Caco-2 (cell line): ENCODE measurements at places on chromosomes 12 and 14. TPM values are rescaled to one million over a fixed set of nuclear protein-coding genes. Genes with fewer than 3 reads are reported as not detected.

KRT7 gene
- 13.9 and 19.9 TPM in 2 replicates for total RNA-seq

CCND2 gene
- total RNA-seq: 113 and 145 TPM in 2 replicates

LRRC10 gene
- total RNA-seq: not detected in 2 replicates

SLC38A4 gene
- total RNA-seq: 16.0 and 20.1 TPM in 2 replicates

FOXJ2 gene
- 18.7 and 19.4 TPM in 2 replicates for total RNA-seq

GPD1 gene
- total RNA-seq: 1.5 and 1.9 TPM in 2 replicates

PDZRN4 gene
- total RNA-seq: not detected in 2 replicates

GRCh38 chr12:83767723-83768122, 1081.0 kb downstream of the TMTC2 start:
- DNase-seq: no peak

DNA sequence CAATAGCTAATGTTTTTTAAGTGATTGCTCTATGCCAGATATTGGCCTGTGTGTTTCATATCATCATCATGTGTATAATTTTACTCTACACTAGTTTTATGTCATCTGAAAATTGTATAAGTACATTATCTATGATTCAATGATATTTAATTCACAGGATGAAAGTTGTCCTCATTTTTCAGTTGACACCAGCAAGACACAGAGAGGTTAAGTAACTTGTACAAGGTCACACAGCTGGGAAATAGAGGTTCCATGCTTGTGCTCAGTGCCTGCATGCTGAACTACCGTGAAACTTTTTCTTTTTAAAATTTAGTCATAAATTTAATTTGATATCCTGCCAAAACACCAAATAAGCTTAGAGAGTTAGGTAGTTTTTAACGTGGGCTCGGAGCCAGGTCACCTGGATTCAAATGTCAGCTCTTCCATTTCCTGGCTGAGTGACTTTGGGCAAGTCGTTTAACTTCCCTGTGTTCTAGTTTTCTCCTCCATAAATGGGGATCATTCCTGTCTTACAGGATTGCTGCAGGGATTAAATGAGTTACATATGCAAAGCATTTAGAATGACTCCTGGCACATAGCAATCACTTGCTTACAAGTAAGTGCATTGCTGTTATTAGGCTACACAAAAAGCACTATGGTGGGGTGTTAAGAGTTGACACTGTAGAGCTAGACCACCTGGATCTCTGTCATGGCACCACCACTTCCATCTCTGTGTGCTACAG, 183.9 kb downstream of the ETV6 start:
- no peak for DNase-seq

DNA sequence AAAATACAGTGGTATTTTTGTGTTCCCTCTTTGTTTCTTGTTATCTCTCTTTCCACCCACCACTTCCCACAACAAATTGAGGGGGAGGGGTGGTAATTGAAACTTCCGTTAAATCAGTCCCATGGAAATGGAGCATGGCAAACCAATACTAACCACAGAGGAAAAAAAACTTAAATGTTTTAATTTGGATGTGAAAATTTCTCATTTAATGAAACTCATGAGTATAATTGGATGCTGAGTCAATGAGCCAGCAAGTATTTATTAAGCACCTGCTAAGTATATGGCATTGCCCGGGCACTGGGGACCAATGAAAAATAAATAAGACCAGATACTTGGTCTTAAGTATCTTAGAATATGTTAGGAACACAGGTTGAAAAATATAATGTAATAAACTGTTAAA, 147.5 kb downstream of the KCNH5 start:
- no peak for DNase-seq

DNA sequence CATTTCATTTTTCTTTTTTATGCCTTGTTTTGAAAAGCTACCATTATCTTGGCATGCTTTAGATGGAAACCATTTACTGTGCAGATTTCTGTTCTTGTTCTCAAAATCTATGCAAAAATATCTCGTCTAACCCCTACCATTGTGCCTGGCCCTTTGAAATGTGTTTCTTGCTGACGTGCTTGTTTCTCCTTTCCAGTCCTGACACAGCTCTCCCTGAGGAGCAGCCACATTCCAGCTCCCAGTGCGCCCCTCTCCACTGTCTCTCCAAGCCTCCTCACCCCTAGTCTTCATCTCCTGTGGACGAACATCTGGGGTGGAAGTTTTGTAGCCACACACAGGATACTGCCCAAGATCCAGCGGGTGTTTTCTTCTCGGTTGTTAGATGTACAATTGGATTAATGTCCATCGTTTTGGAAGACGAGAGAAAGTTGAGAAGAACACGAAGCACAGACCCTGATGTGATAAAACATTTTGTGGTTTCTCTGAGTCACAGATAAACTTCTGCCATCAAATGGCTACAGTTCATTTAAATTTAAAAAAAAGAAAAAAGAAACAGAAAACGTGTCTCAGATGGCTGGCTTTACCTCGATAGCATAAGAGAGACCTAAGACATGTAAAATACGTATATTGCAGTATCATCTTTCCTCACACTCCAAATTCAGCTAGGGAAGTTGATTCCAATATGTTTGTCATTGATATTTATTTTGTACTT, 21.9 kb upstream of the FGD4 start:
- no peak for DNase-seq

DNA sequence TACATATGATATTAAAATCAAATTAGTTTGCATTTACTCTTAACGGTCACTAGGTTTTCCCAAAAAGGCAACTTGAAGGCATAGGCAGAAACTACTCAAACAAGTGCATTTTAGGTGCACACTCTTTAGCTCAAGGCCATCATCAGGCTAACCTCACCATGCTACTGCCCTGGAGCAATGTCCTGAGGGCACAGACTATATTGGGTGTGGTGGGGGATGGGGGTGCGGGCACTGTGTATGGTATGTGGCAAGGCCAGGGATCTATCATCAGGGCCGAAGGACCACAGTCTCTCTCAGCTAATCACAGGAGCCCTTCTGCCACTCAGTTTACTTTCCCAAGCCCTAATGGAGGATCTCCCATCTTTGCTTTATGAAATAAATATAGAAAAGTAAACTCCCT, 51.9 kb downstream of the SH2B3 start:
- DNase-seq: no peak

DNA sequence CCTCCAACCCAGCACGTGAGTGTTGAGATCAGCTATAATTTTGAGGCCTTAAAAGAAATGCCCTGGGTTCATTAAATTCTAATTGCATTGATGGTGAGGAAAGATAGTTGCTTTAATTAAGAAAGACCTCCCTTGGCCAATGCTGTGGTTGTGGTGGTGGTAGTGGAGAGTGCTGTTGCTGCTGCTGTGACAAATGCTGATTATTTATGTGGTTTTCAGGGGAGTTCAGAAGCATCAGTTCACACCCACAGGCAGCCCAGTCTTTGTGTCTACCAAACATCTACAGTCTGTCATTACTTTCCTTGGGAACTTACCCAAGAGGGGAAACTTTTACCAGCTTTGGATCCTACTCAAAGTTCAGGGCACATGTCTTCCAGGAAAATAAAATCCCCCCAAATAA, 178.4 kb upstream of the PARP11 start:
- no peak for DNase-seq

- no peak for DNase-seq
These were observed 958.5 kb upstream of the SEL1L start for GRCh38 chr14:82492157-82492556.

GRCh38 chr14:69045857-69046475, 66.9 kb upstream of the ACTN1 start:
- no peak for DNase-seq

DNA sequence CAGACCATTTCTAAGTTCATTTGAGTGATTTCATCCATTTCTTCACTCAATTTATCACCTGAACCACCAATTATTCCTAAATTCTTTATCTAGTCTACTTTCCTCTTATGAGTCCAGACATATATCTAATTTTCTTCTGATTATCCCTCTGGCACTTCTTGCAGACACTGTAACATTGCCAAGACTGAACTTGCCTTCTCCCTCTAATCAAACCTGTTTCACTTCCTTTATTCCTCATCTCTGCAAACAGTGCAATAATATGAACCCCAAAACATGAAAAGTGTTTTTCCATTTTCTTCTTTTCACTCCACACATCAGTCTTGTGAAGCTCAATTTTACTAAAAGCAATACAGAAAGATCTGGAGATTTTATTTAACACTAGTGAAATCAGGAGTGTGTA, 37.8 kb upstream of the PTPRQ start:
- DNase-seq: no peak

DNA sequence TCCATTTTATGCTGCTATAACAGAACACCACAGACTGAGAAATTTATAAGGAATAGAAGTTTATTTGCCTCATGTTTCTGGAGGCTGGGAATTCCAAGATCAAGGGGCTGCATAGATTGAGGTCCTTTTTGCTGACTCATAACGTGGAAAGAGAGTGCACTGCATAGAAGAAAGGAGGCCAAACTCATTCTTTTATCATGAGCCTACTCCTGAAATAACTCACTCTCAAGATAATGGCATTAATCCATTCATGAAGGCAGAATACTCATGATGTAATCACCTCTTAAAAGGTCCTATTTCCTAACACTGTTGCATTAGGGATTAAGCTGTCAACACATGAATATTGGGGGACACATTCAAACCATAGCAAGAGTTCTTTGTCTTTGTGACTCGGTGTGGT, 60.0 kb upstream of the FBXO33 start:
- no peak for DNase-seq
